ENCODE measurements at places on chromosomes 5 and 9. TPM values are rescaled to one million over a fixed set of nuclear protein-coding genes. Genes with fewer than 3 reads are reported as not detected.

GRCh38 chr9:136984464-136985026 is 1.8 kb downstream of the LCNL1 start:
- no peak for DNase-seq

DNA sequence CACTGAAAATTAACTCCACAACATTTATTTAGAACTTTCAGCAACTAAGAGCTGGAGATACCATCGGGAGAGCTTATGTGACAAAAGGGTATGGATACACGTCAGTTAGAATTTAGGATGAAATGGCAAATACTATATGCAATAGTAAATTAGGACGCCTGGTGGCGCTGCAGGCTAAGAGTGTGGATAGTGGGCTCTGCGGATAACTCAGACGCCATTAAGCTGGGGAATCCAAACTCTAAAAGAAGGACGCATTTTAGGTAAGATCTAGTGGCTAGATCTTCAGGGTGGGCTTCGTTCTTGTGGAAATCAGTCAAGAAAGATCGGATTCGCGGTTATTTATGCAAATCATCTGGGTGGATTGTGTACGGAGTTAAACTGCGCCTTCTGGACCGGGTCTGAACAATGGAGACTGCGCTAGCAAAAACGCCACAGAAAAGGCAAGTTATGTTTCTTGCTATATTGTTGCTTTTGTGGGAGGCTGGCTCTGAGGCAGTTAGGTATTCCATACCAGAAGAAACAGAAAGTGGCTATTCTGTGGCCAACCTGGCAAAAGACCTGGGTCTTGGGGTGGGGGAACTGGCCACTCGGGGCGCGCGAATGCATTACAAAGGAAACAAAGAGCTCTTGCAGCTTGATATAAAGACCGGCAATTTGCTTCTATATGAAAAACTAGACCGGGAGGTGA is at the start of gene PCDHB5:
PCDHB5 (plus strand) TSS at position 177 of the 688 bp plus-strand sequence; CDS start at position 406, 229 bp downstream.
- no peak for DNase-seq

- no peak for DNase-seq
These were observed 5.9 kb downstream of the FKBP15 start for GRCh38 chr9:113215132-113215531.

DNA sequence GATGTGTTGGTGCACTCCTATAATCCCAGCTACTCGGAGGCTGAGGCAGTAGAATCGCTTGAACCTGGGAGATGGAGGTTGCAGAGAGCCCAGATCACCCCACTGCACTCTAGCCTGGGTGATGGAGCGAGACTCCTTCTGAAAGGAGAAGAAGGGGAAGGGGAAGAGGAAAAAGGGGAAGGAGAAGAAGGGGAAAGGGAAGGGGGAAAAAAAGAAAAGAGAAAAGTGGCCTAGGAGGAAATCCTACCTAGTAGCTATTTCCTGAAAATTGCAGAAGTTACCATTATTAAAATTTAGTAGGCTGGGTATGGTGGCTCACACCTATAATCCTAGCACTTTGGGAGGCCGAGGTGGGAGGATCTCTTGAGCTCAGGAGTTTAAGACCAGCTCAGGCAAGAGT is 67.4 kb downstream of the ARRDC3 start:
- DNase-seq = no peak

DNA sequence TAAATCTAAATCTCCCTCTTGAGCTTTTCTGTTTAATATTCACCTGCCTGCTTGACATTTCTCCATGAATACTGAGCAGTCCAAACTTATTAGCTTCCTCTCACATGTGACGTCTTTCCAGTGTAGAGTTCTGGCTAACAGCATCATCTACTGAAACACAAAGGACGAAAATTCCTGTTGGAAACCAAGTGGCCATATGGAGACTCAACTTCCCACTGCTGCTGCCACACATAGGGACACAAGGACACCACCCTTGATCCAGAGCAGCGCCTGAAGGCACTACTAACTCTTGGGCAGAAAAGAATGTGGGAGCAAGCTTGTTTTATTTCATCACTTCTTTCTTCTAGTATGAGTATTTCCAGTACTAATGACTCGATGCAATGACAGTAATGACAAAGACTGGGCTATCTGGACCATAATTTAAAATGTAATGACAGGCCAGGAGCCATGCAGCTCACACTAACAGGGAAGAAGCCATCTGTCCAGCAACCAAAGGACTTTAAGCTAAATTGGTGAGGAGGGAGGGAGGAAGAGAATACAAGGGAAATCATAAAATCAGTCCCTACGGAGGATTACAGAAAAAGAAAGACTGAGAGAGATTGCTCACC is 19.2 kb downstream of the RNF130 start:
- no peak for DNase-seq

DNA sequence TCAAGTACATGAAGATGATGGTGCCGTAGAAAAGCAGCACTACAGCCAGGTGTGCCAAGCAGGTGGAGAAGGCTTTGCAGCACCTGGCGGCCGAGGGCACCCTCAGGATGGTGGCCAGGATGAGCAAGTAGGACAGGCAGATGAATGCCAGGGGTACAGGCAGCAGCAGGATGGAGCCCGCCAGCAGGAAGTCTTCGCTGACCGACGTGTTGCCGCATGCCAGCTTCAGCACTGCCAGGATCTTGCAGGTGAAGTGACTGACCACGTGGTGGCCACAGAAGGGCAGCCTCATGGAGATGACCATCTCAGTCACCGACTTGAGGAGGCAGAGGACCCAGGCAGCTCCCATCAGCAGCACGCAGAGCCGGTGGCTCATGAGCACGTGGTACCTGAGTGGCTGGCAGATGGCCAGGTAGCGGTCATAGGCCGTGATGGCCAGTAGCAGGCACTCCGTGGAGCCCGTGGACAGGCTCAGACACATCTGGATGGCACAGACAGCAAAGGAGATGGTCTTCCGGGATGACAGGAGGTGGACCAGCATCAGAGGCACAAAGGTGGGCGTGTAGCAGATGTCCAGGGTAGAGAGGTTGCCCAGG is 482 bp downstream of the OR13J1 start:
- no peak for DNase-seq

- DNase-seq = no peak
These were observed 27.8 kb upstream of the GRPEL2 start for GRCh38 chr5:149317281-149318048.

DNA sequence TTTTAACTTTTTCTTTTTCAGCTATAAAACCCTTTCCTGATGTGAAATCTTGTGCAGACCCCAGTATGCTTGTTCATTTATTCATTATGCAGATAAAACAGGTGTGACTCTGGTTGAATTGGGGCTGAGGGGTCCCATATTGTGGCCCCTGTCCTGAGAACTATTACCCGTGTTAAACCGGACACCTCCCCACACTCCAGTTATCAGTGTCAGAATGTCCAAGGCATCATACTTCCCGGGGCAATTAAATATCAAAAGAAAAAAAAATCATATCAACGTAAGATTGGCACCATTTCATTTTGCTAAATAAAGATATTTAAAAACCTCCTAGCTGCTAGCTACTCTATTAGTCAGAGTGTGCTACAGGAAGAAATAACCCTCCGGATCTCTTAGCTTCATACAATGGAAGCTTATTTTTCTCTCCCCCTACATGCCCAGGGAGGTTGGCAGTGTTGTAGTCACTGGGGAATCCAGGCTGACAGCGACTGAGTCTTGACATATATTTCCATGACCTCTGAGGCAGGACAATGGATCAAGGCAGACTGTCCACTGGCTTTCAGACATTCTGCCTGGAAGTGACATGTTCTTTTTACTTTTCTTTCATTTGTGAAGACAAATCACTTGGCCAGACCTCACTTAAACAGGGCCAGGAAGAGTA is 170.0 kb downstream of the SEC61B start:
- no peak for DNase-seq

DNA sequence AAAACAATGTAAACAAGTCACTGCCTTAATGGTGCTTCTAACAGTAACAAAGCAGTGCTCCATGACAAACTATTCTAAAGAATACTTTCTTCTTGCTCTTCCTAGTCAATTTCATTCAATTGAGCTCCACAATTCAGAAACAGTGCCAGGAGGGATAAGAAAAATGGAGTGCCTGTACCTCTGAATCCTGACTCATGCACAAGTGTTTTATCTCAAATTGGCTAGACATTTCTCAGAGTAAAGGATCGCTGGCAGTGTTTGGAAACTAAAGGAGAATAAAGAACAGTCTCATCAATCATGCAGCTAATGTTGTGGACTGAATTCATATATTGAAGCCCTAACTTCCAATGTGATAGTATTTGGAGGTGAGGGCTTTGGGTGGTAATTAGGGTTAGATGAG is 27.6 kb downstream of the SLC25A51 start:
- no peak for DNase-seq

- DNase-seq = no peak
These were observed 38.3 kb downstream of the RASEF start for GRCh38 chr9:83024506-83025125.

DNA sequence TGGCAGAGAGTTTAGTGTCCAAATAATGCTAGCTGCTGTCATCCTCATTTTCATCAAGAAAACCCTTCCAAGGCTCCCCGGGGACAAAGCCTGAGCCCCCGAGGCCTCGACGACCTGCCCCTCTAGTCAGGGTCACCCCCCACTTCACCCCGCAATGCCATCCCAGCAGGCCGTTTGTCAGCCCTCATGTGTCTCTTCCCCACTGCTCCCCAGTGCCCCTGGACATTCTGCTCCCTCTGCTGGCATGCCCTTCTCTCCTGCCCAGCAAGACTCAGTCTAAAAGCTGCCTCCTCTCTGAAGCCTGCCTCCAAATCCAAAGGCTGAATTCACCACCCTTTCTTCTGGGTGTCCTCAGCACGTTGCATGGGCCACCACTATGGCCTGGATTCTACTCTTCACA is 59.3 kb downstream of the PAX5 start:
- DNase-seq = no peak

DNA sequence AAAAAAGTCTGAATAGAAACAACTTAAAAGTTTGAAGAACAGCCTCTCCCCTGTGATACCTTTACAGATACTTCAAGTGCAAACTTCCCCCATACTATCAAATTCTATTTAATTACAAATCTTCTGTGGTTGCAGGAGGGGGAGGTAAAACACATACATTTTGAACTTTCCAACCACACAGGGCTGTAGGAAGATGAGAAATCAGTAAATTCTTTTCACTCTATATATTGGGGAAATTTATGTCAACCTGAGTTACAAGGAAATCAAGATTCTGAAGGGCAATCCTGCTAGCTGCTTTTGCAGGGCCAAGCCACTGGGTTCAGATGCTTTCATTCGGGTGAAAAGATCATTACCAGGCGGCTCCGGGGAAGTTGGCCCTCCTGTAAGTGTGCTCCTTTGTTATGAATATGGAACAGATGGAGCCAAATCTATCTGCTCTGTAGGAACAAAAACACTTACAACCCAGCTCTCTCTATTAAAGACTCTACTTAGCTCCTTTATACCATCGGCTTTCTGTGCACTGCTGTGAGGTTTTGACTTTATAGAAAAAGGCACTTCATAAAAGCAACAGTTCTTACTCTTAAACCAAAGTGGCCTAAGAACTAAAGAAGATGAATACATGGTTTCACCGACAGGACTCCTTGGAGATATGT is 269.1 kb downstream of the EFNA5 start:
- DNase-seq = no peak

- DNase-seq = no peak
These were observed 6.9 kb downstream of the LHX3 start for GRCh38 chr9:136197930-136198604.

DNA sequence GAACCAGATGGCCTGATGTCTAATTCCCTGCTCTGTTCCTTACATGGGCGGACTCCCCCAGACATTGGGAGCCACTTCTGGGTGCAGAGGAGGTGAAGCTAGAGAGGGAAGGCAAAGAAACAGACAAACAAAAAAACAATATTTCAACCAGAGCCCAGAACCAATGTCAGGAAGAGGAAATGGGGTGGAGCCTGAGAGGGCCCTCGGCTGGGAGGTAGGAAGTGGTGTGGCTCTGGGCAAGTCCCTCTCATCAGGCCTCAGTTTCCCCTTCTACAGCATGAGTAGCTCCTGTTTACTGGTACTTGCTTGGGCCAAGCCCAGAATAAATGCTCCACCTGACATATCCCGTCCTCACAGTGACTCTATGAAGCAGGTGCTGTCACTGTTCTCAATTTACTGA is 11.1 kb downstream of the SH2D3C start:
- DNase-seq = no peak

GRCh38 chr9:127333221-127334064 is 63.5 kb upstream of the SLC2A8 start:
- no peak for DNase-seq

DNA sequence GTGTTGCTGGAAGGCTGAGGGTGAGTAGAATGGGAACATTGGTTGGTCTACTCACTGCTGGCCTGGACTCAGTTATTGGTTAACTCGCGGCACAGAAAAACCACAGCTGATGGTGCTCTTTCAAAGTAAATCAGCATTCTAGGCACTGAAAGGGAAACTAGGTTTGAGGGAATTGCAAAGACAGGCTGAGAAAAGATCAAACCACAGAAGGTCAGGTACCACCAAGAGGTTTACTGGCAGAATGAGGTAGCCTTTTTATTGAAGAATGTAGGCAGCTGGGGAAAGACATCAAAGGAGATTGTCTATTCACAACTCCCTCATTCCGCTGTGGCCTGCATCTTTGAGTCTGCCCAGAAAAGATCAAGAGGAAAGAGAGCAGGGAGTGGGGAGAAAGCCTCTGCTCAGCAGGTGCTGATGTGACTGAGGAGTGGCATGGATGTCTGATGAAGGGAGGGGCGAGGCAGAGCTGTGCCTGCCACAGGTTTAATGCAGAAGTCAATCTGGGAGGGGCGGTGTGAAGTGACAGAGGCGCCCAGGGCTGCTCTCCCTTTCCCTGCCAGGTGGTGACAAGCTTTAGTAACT is 255.5 kb downstream of the MAN2A1 start:
- DNase-seq = peak; percentile 69

- no peak for DNase-seq
These were observed 281.3 kb downstream of the ARHGAP26 start for GRCh38 chr5:143051244-143052058.

GRCh38 chr9:133906218-133906617 is 85.9 kb downstream of the VAV2 start:
- DNase-seq = no peak

- no peak for DNase-seq
These were observed 396.3 kb downstream of the KDM4C start for GRCh38 chr9:7154003-7154619.

DNA sequence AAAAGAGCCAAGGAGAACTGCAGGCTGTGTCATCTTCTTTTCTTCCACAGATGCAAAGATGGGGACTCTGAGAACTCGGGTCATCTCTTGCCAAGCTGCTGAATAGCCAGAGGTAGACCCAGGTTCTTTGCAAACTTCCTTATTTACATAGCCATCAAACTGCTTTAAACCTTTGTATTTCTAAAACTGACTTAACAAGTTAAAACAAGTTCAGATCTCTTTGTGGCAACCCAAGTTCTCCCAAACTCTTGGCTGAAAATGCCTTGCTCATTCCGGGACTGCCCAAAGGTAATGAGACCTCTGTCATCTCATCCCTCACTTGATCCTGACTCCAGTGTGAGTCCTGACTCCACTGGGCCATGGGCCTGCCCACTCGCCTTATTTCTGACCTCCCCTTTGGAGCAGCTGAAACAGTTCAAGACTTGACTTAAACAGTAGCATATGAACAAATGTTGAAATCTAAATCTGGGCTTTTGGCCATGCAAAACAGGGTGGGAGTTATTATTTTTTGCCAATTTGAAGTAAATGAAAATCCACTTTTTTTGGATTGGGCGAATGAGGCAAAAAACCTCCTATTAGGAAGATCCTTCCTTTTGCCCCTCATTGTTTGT is 50.6 kb downstream of the FBXL7 start:
- DNase-seq = no peak

CDKN2B gene
- total RNA-seq = 0.80 TPM

TEK gene
- 2.4 TPM for total RNA-seq

PCDHGB5 gene
- total RNA-seq = 1.6 TPM

CDH9 gene
- total RNA-seq = 0.05 TPM

SLCO6A1 gene
- total RNA-seq = 0.14 TPM

PAPPA gene
- 0.28 TPM for total RNA-seq

PCDHB2 gene
- total RNA-seq = 0.24 TPM

CBY3 gene
- total RNA-seq = 0.19 TPM

CDK9 gene
- 38.9 TPM for total RNA-seq

Data from thymus (tissue), 14 donors.